T47D (cell line): ENCODE measurements at places on chromosomes 2 and 18.
A peak's percentile ranks its signal among the peaks of the same experiment; 100 is the strongest.

GRCh38 chr2:88885275-88885674 is 193.8 kb downstream of the RPIA start:
- DNase-seq: no peak

- DNase-seq: no peak
Observed at GRCh38 chr18:55110436-55110835, 151.2 kb upstream of the CCDC68 start.

DNA sequence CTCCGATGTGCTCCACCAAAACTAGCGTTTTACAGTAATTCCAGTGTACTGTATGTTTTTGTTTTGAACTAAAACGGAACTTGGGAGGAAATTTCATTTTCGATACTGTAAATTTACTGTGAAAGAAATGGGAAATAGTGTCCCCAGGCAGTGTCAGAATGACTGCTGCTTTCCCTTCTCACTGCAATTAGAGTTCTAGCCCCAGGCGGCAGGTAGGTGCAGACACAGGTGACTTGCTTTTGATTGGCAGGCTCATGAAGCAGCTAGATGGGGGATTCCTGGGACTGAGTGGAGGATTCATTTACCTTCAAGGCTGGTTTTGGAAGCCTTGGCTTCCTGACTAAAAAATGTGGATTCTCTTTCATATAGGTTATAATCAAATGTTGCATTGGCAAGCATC is 27.0 kb downstream of the RPRM start:
- DNase-seq: no peak

DNA sequence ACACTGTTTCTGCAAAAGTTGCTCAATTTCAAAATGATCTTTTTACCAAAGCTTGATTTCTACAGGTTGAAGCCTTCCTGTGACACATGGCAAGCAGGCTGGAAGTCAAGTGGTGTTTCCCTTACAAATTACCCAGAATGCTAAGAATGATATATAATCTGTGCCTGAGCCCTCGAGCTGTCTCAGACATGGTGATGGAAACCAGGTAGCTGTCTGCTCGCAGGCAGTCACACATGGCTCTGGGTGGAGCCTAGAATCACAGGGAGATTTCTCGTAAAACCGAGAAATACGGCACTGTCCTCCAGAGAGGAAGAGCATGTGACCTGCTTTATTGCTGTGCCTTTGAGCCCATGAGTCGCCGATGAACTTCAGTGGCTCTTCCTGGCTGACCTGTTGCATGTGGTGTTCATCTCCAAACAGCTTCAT is 392.9 kb downstream of the ZNF521 start:
- DNase-seq: no peak

DNA sequence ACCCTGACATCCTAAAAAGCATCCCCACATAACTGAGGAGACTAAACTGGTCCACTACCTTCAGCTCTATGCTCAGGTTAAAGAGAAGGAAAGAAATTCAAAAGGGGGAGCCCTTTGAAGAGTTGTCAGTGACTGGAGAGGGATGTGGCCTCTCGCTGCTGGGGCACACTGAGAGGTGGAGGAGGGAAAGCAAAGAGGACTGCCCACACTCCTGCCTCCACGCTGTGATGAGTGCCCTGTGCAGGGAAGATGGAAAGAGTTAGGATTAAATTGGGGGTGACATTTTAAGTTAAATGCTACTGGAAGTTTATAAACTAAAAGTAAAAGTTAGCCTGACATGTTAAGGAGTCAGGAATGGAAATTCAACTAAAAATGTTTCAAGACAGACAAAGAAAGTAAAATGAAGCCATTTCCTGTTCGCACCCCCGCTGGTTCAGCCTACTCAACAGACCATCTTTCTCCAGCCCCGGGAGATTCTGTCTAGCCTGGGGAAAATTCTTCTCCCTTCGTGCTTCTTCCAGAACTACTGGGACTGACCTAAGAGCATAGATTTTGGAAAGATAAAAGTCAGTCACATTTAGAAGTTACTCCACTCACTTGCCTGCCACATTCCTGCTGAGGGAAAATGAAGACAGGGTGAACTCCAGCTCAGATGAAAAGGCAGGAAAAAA is 17.8 kb upstream of the INO80C start:
- DNase-seq: no peak

DNA sequence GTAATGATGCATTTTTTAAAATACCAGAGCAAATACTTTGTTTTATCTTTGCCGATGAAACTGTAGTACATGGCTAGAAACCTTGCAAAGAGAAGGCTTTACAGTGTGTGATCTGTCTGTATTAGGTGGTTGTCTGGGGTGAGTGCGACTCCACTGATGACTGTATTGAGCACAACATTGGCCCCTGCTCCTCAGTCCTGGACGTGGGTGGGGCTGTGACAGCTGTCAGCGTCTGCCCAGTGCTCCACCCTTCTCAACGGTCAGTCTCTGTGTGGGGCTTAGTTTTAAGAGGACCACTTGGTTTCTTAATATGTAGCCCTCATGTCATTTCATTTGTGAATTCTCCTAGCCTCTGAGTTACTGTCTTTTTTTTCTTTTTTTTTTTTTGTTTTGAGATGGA is 17.4 kb upstream of the MOCOS start:
- no peak for DNase-seq

GRCh38 chr2:214591366-214591765 is 180.5 kb downstream of the VWC2L start:
- DNase-seq: no peak

DNA sequence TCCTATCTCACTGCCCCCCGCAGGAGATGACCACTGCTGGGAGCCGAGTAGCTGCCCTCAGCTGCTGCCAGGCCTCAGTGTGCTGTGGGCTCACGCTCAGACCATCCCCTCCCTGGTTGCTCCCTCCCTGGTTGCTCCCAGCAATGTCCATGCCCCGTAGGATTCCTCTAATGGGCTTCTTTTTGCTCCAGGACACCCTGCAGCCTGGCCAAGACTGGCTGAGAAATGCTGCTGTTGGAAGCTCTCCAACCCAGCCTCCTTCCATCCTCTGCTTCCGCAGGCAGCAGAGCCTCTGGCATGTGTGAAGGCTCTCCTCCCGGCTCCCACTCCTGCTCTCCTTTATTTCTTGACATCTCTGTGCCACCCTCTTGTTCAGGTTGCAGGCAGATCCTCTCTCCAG is 48.6 kb downstream of the SOX11 start:
- no peak for DNase-seq

DNA sequence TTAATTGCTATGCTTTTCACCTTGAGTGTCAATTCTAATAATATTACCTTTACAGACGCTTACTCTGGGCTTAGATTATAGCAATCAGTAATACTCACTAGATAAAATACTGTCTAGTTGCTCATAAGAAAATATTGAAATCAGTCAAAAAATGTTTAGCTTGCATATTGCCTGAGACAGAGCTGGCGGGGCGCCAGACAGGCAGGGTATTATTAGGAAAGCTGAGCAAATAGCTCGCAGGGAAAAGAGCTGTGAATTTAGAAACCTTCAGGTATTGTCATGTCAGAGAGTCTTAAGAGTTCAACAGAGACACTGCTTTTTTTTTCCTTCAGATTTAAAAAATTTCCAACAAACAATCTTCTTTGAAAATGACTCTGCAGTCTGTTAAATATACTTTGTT is 118.4 kb downstream of the MEIS1 start:
- peak; percentile 62 for DNase-seq

DNA sequence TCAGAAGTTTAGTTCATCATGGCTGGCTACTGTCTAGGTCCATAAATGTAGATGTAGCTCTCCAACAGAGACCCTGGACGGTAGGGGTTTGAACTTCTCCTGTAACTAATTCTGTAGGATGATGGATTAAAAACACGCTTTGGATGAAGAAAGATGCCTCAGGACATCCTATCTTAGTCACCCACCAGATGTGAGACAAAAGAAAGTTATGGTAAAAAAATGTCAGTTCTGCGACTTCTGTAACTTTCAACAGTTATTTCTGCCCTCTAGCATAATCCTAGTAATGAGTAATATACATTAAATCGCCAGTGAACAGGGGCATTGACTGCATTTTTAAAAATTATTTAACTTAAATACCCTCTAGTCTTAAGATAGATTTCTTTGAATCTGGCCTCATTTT is 210.1 kb upstream of the LRATD1 start:
- no peak for DNase-seq

GRCh38 chr2:146128216-146128615 is 1608.3 kb upstream of the ZEB2 start:
- DNase-seq: no peak

- no peak for DNase-seq
Observed at GRCh38 chr2:71800851-71801250, 346.8 kb downstream of the CYP26B1 start.

DNA sequence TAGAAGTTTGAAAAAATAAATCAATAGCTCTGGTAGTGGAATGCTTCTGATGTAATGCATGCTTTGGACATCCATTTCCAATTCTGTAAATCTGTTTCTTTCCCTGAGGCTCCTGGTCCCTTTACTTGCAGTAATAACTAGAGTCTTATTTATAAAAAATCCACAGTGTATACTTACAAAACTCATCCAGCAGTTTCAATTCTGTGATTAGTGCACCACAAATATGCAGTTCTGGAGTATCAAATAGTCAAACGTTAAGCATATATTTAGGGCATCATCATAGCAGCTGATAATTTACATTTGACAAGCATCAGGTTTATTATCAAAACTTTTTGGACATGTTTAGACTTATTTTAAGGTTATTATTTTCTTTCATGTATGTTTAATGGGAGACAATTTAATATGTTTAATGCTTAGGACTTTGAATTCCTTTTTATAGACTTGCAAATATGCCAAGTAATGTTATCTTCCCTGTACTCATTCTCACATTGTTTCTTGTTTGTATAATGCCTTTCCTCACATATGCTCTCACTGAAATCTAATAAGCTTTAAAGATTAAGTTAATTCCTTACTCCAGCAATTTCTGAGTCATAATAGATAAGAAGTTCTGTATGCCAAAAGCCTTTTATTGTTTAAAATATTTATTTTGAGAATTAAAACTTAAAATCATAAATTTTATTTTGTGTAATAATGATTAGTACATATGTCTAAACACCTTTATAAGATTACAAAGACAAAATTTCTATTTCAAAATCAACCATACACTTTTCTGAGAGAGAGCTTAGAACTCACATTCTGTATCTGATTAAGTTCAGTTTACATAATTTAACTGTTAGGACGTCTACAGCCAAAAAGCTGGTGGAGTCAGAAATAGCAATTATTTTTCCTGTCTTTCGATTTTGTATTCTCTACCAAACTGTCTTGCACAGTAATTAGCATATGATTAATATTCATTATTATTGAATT is 341.5 kb upstream of the TMEFF2 start:
- no peak for DNase-seq

GRCh38 chr18:54946149-54946581 is 13.1 kb downstream of the CCDC68 start:
- no peak for DNase-seq

GRCh38 chr2:101704816-101705578 is 7.5 kb downstream of the MAP4K4 start:
- no peak for DNase-seq

GRCh38 chr18:55900380-55900779 is 312.4 kb upstream of the TCF4 start:
- no peak for DNase-seq

DNA sequence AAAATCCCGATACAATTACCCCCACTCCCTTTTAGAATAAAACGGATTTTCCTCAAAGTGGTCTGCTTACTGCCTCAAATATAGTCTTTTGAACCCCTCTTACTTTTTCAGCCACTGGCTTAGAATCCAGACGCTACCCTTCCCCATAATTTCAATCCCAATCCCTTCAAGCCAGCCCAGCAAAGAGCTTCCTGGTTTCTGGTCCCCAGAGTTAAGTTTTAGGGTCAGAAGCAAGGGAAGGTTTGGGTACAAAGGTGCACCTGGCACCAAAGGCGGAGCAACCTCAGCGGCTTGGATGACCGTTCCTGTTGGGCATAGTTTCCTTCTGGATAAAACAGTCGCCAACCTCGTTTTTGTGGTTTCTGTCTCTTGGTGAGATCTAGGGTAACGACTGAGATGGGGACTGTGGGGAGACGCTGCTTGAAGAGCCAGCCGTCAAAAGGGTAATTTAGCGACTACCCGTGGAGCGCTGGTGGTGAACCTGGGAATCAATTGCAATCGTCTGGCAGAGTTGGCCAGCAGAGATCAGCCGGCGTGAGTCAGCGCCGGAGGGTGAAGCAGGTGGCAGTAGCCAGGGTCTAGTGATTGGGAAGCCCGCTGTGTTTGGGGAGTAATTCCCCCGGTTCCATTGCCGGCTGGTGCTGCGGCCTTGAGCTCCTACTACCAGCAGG is 1.6 kb downstream of the FEV start:
- no peak for DNase-seq

DNA sequence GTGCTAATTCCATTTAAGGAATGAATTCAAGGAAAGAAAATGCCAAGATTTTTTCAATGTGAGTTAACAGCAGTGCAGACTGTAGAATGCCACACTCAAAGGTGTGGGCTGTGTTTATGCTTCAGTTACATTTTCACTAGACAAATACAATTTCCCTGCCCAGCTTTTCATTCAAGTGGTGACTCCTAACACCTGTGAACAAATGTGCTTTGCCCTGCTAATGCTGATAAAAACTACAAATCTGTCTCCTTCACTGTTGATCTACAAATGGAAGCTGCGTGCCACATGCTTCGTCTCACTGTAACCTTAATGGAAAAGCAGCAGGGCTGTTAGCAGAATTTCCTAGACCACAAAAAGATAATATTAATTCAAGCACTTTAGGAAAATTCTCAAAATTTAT is 19.8 kb upstream of the TCF4 start:
- no peak for DNase-seq

- DNase-seq: peak; percentile 11
Observed at GRCh38 chr2:75379476-75380210, 180.3 kb upstream of the TACR1 start.

GRCh38 chr18:5744659-5745058 is 150.7 kb downstream of the TMEM200C start:
- DNase-seq: no peak

DNA sequence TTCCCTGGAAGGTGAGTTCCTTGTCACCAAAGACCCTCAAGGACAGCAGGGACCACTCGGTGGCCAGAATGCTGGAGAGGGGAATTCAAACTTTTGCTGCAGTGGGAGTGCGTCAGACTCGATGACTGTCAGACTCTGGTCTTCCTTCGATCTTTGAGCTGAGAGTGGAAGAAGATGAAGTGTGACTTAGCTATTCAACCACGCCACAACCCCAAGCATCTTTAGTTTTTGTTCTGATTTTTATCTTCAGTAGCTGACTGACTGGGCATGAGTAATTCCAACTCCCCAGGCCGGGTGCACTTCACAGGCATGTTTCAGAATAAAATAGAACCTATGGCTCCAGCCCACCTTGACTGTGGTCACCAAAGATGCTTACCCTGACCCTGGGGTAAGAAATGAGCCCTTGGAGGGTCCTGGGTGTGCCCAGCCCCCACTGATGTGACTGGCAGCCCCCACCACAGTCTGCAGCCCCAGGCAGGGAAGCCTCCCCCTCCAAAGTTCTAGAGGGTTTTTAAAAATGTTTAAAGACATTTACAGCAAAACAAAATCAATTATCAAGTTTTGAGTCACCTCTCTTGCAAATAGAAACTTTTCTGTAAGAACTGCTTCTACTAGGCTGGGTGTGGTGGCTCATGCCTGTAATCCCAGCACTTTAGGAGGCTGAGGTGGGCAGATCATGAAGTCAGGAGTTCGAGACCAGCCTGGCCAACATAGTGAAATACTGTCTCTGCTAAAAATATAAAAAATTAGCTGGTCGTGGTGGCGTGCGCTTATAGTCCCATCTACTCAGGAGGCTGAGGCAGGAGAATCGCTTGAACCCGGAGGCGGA is 24.9 kb upstream of the YWHAQ start:
- DNase-seq: no peak
